ENCODE measurements at places on chromosomes 11 and 22.

- peak; percentile 20 for DNase-seq
Observed at GRCh38 chr22:33271390-33272161, 213.4 kb upstream of the SYN3 start.

DNA sequence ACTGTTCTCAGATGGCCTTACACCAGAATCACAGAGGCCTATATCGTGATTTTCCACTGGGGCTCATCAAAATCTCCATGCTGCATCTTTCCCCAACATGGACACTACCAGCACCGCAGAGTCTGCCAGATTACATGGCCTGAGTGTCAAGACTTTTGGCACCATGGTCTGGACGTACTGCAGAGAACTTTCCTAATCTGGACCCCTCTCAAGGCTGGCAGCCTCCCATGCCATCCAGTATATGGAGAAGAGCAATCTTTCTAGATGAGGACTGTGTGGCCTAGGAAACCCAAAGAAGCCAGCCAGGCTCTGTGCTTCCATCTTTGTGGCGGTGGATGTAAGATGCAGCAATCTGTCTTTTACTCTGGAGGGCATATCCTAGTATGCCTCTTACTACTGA, 139.2 kb downstream of the ADAMTS15 start:
- no peak for DNase-seq

DNA sequence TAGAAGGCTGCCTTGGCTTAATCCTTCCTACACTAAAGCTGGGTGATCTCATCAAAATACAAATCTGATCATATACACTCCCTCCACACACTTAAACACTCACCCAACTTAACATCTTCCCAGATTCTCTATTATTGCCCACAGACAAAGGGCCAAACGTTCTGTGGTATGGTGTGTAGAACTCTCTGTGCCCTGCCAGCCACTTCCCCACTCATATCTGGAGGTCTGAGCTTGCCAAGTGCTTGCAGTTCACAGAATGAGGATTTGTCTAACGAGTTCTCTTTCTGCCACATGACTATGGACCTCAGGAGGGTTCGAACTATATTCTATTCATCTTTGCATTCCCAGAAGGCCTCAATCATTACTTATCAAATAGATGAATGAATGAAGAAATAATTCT, 77.6 kb downstream of the MPPED2 start:
- no peak for DNase-seq

GRCh38 chr22:39434721-39435120, 22.1 kb upstream of the MGAT3 start:
- DNase-seq: no peak

DNA sequence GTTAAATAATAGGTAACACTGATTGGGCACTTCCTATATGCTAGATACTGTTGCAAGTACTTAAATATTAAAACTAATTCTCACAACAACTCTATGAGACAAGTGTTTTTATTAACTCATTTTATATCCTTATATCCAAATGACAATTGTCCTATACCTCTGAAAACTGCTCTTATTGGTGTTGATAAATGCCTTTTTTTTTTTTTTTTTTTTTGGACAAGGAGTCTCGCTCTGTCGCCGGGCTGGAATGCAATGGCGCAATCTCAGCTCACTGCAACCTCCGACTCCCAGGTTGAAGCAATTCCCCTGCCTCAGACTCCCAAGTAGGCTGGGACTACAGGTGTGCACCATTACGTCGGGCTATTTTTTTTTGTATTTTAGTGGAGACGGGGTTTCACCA, 41.6 kb downstream of the MRTFA start:
- DNase-seq: no peak

GRCh38 chr11:111765320-111765983, 737 bp downstream of the PPP2R1B start:
- peak; percentile 19 for DNase-seq

DNA sequence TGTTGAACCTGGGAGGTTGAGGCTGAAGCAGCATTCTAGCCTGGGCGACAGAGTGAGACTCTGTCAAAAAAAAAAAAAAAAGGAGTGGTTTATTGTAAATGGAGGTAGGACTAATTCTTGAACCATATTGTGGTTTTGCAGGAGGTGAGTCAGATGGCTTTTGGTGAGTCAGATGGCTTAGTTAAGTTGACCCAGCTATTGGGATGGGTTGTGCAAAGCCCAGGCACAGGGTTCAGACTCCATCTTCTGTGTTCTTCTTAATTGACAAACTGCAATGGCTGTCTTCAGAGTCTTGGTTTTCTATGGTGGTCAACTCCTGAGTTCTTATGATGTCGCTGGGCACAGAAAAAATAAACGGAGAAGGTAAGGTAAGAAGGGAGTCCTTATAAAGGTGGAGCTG, 182.7 kb downstream of the ADAMTS15 start:
- no peak for DNase-seq

DNA sequence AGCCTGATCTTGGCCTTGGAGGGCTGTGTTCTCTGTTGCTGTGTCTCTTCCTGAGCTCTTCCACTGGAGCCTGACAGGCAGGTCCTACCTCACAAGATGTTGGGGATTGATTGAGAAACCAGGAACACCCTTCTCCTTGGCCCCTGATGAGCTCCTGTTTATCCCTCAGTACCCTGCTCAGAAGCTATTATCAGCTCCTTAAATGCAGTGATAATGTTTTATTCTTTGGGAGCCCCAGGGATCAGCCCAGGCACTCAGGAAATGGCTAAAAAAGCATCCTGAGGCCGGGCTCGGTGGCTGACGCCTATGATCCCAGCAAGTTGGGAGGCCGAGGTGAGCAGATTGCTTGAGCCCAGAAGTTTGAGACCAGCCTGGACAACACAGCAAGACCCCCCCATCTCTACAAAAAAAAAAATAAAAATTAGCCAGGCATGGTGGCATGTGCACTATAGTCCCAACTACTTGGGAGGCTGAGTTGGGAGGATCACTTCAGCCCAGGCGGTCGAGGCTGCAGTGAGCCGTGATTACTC, 4.9 kb upstream of the PHLDA2 start:
- DNase-seq: no peak

DNA sequence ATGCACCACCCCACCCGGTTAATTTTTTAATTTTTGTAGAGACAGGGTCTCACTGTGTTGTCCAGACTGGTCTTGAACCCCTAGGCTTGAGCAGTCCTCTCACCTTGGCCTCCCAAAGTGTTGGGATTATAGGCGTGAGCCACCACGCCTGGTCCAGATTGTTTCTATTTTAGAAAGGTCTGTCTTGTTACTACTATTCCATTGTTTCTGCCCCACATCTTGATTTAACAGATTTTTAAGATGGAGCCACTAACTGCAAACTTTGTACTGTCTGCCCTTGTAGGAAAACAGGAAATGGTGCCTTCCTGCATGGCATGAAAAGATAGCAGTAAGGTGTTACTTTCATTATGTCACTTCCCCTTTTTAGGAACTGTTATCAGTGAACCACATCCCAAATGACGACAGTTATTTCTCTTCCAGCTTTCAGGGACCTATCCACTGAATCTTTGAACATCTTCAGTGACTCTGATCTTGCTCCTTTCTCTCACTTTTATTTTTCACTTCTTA, 23.2 kb downstream of the TAF1D start:
- DNase-seq: peak; percentile 54

- DNase-seq: no peak
Observed at GRCh38 chr11:25057861-25058260, 561.0 kb downstream of the LUZP2 start.

- DNase-seq: no peak
Observed at GRCh38 chr11:129766898-129767604, 48.6 kb upstream of the TMEM45B start.

GRCh38 chr11:82867495-82868082, 32.6 kb downstream of the PRCP start:
- peak; percentile 70 for DNase-seq

GRCh38 chr11:512761-513595, 5.9 kb upstream of the RNH1 start:
- DNase-seq: no peak
